ENCODE measurements at places on chromosomes 2 and 18. TPM values are rescaled to one million over a fixed set of nuclear protein-coding genes. Genes with fewer than 3 reads are reported as not detected.
A peak's percentile ranks its signal among the peaks of the same experiment; 100 is the strongest.

Gene ATOH8
- total RNA-seq = 19.0 TPM

DNA sequence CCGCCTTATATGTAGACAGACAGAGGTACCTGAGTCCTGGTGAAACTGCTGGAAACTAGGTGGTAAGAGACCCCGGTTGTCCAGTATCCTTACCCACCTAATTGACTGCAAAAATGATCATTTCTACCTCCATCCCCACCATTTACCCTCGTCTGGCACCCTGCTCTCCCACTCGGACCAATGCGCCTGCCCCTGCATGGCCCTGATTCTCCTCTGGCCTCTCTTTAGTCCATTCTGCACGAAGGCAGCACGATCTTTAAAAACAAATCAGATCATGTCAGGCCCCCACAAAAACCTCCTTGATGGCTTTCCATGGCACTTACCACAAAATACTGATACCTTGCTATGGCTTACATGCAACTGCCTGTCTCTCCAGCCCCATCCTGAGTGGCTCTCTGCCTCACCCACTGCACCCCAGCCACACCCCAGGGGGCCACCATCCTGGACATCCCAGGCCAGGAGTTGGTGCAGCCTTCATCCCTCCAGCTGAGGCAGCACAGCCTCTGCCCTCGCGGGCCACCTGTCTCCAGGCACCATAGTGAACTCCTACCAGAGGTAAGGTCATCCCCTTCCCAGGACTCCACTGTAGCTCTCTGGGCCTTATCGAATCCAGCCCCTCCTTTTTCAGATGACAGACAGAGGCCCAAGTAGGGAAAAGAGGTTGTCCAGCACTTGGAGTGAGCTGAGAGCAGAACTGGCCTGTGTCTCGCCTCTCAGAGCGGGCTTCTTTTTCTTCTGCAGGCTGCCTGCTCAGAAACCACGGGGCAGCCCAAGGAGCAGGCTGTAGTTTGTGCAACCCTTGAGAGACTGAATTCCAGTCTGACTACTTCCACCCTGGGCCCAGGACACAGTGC lies 12.3 kb upstream of the CIB4 start:
- DNase-seq = no peak

DNA sequence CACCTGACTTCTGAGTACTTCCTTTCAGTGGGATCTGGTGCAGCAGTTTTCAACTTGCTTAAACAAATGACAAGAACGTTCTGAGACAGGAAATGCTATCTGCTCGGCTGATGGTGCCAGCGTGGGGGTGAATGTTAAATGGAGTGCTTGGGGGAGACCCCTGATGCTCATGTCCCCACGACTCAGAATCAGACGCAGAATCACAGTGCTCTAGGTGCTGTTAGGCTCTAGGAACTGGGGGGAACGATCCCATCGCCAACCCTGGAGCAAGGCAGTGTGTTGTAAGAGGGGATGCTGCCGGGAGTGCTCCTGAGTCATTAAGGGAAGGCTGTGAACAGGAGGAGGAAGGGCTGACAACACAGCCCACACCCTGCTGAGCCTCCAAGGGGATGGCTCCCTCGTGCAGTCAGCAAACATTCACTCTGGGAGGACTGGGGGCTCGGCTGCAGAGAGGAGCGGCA lies 34.1 kb upstream of the KCNF1 start:
- DNase-seq = no peak

Gene RMND5A
- 17.3 TPM for total RNA-seq

Gene TSGA10
- 5.3 TPM for total RNA-seq

GRCh38 chr2:129297430-129297829 lies 682.0 kb upstream of the RAB6C start:
- no peak for DNase-seq

DNA sequence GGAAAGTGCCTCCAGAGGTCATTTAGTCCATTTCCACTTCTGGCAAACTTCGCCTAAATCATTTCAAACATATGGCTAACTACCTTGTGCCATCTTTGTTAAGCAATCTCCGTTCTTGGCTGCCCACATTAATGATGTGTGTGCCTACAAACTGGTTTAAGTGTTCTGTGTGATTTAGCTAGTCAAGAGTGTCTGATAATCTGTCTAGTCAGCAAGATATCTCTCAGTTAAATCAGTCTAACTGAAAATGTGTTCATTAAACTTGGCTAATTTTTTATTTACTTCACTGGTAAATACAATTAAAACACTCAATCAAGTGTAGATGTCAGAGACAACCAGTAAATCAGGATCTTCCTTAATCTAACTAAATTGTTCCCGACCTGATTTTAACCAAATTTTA lies 352.4 kb downstream of the ERBB4 start:
- DNase-seq = no peak

DNA sequence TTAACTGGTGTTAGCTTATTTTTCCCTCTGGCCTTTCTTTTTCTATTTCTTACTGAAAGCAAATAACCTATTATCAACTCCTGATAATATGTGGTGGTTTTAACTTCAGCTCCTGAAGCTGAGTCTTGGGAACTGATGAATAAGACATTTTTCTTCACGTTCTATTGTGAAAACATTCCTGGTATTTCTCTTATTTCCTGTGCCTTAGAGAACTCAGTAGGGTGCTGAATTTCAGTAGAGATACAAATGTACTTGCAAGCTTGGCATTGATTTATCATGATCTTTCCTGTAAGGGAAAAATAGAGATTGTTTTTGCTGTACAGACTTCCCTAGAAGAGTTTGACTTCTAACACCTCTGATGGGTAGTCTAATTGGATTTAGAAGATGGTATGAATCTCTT lies 52.8 kb upstream of the DCC start:
- peak; percentile 58 for DNase-seq

- DNase-seq = peak; percentile 83
Observed at GRCh38 chr18:45775241-45775676, 50.2 kb upstream of the SIGLEC15 start.

DNA sequence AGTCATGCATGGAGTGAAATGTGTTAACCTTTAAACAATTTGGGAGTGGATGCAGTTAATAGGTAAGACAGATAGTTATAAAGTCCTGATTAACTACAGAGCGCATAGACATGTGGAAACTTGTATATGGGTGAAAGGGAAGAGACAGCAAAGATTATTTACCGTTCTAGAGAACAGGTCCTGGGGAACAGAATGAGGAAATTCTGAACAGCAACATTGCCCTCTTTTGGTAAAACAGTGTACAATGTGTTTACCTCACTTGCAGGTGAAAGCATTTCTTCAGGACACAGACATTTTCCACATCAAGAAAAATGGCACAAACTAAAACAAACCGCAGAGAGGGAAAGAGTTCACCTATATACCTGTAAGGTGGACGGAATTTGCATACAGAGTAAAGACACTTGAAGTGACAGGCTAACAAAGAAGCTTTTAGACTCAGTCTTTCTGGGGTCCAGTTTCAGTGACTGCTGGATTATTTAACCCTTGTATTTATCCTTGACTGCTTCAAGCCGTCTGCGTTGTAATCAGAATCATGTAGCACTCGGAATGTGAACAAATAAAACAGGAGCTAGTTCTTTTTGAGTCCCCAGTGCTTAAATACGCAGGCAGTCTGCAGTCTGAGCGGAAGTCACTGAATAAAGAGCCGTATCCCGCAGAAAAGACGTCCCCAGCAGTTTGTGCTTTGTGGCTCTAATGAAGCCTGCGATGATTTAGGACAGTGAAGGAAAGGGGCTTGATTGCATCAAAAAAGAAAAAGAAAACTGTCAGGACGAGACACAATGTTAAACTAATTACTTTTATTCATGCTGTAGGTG lies 364.8 kb upstream of the GALNT5 start:
- peak; percentile 76 for DNase-seq

DNA sequence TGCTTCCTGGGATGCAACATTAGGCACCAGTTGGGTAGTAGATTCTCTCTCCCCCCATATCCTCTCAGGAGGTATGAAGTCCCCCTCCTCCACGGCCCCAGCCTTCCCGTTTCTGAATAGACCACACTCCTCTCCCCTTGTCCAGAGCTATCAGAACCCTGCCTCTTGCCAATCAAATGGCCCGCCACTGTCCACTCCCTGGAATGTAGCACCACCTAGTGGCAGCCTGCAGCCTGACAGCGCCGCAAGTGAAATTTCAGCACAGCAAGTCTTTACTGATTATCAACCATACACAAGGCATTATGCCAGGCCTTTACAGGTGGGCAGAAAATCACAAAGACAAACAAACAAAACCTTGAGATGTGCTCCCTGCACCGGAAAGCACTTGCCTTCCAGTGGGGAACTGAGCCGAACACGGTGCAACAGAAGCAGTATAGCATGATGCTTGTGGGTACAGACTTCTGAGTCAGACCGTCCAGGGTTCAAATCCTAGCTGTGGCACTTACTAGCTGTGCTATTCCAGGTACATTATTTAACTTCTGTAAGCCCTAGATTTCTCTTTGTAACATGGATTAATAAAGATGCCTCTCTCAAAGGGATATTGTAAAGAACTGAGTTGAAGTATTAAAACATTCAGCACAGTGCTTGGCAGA lies 174.0 kb downstream of the SMAD2 start:
- DNase-seq = peak; percentile 43

Gene C2orf78
- not detected for total RNA-seq

DNA sequence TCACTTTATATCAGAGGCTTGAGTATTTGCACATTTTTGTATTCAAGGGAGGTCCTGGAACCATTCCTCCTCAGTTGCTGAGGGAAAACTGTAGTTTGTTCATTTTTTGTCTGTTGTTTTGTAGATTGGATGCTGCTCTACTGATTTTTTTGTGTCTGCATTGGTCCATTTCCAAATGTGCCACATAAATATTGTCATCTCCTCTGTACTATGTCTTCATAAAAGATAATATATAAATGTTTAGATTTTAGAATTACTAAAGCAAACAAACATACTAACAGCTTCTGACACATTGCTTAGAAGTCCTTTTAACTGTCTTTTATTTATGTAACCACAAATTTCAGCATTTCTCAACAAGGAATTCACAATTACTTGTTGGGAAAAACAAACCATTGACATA lies 356.8 kb downstream of the PLCL1 start:
- DNase-seq = no peak

DNA sequence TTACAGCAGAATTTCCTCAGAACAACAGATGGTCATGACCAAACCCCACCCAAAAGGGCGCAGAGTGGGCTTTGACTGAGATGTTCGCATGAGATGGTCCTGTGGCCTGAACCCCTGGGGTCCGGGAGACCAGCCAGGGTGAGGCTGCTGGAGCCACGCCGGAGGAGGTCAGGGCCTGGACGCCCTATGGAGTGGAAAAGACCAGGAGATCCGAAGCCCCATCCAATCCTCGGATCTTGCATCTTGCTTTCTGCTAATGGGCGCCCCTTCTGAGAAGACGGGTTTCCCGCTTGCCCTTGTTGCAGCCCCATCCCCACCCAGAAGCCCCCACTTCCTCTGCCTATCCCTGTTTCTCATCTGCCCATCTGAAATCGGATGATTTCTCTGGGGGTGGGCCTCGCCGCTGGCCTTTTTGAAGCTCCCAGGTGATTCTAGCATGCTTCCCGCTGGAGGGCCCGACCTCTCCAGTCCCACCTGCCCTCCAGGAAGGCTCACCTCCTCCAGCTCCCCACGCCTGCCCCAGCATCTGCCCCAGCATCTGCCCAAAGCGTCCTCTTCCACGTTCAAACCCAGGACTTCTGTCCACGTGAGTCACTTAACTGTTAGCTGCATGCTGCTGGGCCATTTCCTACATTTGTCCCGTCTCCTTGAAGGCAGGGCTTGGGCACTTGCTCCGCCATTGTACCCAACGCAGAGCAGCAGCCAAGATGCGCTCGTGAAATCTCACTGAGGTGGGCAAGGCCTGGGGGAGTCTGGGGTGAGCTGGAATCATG lies 4.3 kb upstream of the CNDP1 start:
- DNase-seq = no peak

GRCh38 chr2:46855805-46856204 lies 59.8 kb downstream of the MCFD2 start:
- DNase-seq = no peak

DNA sequence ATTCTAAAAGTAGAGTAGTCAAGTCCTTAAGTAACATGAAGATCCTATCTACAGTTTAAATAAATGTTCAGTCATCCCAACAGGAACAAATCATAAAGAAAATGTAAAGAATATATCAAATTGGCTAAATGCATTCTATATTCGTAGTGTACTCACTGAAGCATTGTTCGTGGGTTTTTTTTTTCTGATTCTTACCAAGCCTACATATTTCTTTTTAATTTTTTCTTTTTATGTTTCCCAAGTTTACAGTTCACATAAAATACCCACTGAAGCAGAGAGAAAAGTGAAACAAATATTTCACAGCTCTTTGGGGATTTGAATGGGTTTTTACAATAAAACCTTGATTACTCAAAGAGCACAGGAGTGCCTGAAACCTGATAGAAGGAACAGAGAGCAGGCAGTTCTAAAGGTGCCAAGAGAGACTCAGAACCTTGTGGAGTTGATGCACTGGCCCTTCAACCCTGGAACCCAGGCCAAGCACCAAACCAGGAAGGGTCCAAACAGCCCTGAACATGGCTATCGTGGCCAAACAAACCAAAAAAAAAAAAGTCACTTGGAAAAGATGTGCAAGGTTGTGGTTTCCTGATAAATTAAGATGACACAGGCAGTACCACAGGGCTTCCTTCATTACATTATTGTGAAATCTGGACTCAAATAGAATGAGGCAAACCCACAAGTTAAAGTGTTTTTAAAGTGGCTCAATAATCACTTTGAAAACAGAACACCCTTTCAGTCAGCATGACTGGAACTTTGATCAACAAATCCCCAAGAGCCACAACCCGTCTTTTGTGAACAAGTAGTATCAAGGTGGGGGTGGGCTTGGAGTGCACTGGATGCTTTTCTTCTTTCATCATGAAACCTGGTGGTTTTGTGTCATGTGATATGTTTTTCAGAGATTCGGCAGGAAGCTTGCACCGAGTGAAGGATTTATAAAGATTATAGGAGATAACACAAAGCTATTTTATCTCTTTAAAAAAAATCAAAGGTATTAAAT lies 245.0 kb upstream of the FN1 start:
- peak; percentile 89 for DNase-seq

Gene ITGA4
- 57.5 TPM for total RNA-seq

GRCh38 chr2:120875431-120875830 lies 139.8 kb downstream of the GLI2 start:
- no peak for DNase-seq

GRCh38 chr2:122191331-122191730 lies 435.9 kb downstream of the TSN start:
- DNase-seq = no peak

Measured in fibroblast of lung (primary cell).